Sigmoid colon (tissue), 7 donors: ENCODE measurements at places on chromosomes 3 and 15. TPM values are rescaled to one million over a fixed set of nuclear protein-coding genes. Genes with fewer than 3 reads are reported as not detected.

GRCh38 chr15:40190591-40190990, 29.7 kb downstream of the BUB1B start:
- no peak for DNase-seq

DNA sequence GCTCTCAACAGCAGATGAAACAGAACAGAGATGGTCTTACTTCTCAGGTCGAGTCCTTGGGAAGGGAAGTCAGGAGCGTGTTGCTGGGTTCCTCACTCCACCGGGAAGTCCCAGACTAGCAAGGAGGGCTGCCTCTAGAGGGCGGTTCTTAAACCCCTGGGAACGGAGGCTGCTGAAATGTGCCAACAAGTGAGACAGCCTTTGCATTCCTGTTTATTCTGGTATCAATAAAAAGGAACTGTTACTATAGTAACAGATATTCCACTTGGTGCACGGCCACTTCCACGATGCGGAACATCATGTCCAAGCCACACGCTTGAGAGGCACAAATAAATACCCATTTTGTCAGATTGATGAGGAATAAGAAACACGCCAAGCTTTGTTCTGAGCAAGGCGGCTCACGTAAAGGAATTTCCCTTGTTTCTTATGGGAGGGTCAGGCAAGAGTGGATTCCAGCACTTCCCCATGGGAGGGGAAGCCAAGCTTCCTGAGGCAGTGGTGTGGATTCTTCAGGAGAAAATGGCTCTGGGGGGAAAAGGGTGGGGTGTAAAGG, at the start of gene FAM107A:
Gene FAM107A (minus strand): TSS at position 123 of the 553 bp plus-strand sequence. CDS start 7,531 bp downstream, outside the sequence.
- DNase-seq, result peak; percentile 79

- no peak for DNase-seq
These were observed 349.0 kb downstream of the MCTP2 start for GRCh38 chr15:94580211-94580885.

DNA sequence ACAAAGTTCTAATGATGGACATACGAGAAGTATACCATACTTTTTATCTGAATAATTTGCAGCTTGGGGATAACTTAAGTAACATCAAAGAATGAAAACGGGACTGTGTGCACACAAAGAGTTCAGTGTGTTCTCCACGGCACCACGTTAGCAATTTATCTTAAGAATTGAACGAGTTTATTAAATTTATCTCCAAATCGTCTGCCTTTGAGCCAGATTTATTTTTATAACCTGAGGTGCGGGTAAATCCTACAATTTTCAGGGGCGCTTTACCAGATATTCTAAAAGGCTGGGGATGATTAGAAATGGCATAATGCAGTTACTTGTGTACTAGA, 3.5 kb downstream of the CHD2 start:
- DNase-seq, result no peak

DNA sequence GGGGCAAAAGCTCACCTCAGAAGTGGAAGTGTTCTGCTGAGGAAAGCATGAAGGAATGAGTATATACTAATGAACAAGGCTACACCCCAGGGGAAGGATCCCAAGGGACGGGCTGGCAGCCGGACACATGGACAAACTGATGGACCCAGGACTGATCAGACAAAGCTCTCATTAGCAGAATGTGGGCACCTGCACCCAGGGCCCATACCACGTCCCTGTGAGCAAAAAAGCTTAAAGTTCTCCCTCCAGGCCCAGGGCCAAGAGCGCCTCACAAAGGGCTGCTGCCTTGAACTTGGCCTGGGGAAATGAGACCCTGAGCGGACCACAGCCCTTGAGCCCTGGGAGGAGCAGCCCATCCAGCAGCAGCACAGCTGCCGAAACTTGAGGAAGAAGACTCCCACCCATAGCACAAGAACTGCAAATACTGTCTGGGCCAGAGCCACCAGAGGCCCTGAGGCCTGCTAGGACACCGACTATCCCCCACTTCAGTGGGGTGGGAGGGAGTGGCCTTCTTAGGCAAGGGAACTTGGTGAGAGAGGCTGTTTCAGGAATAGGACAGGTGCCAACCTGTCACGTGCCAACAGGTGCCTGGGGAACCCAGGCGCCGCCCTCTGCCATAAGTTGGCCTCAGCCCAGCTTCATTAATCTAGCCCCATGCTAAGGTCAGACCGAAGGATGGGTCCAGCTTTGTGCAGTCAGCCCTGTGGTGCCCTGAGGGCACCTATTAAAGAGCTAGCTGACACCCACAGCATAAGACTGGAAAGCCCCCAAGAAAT, 2.3 kb upstream of the GMPPB start:
- no peak for DNase-seq

- no peak for DNase-seq
These were observed 46.9 kb downstream of the GADL1 start for GRCh38 chr3:30847592-30847991.

HYAL2 gene
- total RNA-seq, result 42.4 TPM

CNTN3 gene
- total RNA-seq, result 1.2 TPM

DNA sequence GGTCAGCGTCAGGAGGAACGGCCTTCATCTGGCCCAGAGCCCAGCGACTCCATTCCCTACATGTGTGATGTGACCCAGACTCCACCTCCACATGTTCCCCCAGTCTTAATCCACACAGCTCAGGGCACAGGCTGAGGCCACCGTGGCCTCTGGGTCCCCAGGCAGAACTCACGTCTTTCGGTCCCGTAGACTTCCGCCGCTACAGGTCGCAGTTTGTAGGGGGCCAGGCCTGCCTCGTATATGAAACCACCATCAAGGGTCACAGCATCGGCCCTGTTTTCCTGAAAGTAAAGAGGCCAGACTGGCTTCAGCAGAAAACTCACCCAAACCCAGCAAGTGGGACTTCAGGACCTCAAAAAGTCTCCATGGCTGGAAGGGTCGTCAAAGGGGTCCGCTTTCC, 8.6 kb downstream of the LTF start:
- DNase-seq, result no peak

- no peak for DNase-seq
These were observed 90.8 kb downstream of the GABRG3 start for GRCh38 chr15:27061739-27062138.

DNA sequence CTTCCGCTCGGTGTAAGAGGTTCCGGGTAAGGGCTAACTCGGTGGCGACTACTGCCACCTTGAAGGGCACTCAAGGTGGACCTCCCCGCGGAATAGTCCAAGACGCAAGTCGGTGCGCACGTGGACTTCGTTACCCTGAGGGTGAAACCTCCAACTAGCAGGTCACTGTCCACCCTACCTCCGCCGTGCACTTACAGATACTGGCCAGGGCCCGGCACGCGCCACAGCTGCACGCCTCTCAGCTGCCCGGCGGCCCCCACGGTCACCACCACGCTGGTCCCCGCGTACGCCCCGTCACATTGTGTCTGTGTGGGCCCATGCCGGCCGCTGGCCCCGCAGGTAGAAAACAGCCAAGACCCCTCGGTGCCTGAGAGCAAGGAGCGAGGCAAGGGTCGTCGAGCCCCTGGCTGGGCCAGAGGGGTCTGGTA, 1.1 kb downstream of the LTK start:
- DNase-seq, result no peak

DNA sequence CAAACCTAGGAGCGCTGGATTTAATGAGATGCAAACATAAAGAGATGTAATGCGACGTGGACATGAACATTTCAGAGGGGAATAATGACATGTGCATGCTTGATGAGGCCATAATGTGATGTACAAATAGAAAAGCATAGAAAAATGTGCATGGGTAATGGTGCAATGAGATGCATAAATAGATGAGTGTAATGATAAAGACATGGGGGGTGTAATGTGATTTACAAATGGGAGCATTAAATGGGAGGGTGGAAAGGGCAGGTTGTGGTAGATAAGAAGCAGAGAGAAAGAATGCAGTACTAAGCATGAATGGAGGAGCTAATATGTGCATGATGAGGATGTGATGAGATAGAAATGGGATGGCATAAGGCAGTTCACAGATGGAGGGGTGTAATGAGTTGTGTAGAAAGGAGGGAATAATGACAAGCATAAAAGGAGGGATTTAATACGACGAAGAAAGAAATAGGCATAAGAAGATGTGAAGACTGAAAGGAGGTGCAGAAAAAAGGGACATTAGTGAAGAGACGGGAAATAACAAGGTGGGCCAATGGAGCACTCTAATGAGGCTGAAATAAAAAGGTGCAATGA, 137.5 kb upstream of the CCNL1 start:
- no peak for DNase-seq

COL6A5 gene
- total RNA-seq, result not detected

HGD gene
- not detected for total RNA-seq

WDR72 gene
- 0.28 TPM for total RNA-seq

- no peak for DNase-seq
These were observed 67.8 kb upstream of the IGF1R start for GRCh38 chr15:98580572-98580971.

DNA sequence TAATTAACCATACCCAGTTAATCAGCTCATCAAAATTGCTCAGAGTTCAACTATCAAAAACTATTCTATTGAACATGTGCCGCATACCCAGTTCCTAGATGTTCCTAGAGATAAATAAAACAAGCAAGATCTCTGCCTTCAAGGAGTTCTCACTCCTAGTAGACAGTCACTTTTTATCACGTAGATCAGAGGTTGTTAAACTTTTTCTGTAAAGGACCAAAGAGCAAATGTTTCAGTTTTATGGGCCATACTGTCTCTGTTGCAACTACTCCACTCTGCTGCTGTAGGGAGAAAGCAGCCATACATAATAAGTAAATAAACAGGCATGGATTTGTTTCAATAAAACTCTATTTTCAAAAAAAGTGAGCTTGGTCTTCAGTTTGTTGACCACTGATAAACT, 7.9 kb downstream of the FBN1 start:
- no peak for DNase-seq

PPM1L gene
- 50.2 TPM for total RNA-seq

GRCh38 chr3:181683563-181683962, 28.2 kb upstream of the SOX2 start:
- DNase-seq, result no peak

MYRIP gene
- 3.1 TPM for total RNA-seq

- DNase-seq, result no peak
These were observed 78.3 kb upstream of the ICE2 start for GRCh38 chr15:60557191-60557618.

DNA sequence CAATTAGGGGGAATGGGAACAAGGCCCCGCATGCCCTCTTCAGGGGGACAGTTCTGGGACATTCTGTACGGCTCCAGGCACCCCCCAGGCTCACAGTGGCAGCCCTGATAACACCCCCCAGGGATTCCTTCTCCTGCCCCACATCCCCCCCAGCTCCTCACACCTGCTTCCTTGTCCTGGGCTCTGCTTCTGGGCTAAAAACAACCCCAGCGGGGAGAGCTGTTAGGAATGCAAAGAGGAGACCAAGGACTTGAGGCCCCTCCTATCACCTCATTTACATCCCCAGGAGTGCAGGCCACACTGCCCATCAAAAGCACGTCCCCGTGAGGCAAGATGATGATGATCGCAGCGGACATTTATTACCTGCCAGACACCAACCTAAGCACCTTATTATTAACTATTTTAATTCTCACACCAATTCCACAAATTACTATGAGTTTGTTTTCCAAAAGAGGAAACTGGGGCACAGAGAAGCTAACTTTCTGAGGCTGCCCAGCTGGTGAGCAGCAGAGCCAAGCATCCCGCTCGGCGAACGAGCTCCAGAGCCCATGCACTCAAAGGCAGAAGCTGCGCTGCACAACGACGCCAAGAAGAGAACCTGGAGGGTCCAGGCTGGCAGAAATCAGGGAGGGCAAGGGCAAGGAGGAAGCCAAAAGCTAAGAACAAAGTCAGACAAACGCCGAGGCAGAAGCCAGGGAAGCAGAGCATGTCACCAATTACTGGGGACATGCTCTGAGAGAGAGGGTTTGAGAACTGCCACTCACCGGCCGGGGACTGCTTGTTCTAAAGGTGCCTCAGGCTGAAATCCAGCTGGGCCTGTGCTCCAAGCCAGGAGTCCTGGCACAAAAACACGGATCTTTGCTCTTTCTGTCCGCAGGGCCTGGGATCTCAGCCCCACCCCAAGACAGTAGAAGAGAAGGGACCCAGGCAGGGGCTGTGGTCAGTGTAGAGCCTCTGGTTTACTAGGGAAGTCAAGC, 76.2 kb upstream of the NSMCE3 start:
- DNase-seq, result no peak

SPINT1 gene
- 1.4 TPM for total RNA-seq

GRCh38 chr3:56076746-56077145, 391.5 kb downstream of the ERC2 start:
- no peak for DNase-seq

- no peak for DNase-seq
These were observed 69.5 kb upstream of the XCR1 start for GRCh38 chr3:46096781-46097180.

- DNase-seq, result no peak
These were observed 235.6 kb downstream of the ZNF385D start for GRCh38 chr3:21515417-21515816.

TGM5 gene
- total RNA-seq, result not detected

DNA sequence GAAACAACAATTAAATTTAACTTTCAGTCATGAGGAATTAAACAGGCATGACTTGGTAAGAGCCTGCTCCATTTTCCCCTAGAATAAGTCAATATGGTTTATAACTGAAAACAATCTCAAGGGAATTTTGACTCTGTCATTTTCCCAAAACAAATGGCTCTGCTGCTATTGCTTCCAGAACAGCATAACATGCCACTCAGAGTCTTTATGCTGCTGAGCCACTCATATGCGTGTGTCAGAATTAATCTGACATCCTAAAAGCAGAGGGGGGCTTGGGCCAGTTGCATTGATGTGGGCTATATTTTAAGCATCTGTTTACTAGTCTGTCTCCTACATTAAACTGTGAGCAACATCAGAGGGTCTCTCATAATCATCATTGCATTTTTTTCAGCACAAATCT, 111.1 kb upstream of the ABI3BP start:
- DNase-seq, result no peak

CLEC3B gene
- total RNA-seq, result 21.3 TPM

DNA sequence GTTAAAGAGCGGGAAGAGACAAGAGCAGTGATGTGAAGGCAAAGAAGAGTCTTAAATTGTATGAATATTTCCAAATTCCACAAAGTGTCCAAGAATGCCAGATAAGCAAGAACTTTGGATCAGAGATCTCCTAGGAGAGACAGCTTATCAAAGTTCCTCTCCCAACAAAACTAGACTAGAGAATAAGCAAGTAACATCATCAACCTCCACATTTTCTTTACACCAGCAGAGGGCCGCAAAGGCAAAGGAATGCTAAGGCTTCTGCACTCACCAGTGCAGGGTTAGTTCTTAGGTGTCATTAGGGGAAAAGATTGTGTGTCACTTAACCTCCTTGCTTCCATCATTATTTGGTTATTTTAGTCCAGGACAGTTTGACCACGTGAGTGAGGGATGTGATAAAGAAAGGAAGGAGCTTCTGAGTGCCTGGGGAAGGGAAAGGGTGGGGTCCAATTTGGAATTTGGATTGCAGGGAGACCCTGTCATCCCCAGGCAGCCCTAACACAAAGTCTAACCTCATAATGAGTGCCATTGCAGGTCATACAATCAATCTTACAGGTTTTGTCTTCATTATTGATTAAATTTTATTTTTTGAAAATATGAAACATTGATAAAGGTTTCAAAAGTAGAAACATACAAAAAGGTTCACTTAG, 7.5 kb upstream of the CMTM6 start:
- DNase-seq, result peak; percentile 76

DNA sequence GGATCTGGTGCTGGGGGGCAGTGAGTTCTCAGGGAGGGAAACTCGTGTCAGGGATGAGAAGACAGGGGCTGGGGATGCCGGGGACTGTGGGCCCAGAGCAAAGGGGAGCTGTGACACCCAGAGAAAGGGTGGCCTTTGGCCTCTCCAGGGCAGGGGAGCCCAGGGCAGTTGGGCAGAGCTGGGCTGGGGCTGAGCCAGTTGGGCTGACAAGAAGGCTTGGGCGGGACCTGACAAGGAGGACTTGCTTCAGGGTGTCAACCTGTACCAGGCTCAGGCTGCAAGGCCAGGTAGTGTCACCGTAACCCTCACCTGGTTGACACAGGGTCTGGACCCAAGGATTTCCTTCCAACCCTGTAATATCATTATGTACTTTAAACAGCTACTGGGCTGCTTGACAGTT, 13.2 kb upstream of the ANPEP start:
- no peak for DNase-seq
